ENCODE measurements at places on chromosomes 5 and 9.

- no peak for DNase-seq
Measured at GRCh38 chr9:89793551-89793950, 188.7 kb downstream of the GADD45G start.

DNA sequence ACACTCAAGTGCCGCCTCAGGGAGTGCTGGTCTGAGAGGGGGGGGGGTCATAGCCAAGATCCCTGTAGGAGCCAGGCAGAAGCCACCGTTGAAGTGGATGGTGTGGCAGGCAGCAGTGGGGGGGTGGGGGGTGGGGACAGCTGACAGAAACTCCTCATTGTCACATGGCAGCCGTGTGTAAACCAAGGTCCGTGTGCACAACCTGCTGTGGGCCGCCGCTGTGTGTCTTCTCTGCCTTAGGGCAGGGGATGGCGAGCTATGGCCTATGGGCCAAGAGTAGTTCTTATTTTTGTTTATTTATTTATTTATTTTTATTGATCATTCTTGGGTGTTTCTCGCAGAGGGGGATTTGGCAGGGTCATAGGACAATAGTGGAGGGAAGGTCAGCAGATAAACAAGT, 13.4 kb downstream of the SQSTM1 start:
- no peak for DNase-seq

DNA sequence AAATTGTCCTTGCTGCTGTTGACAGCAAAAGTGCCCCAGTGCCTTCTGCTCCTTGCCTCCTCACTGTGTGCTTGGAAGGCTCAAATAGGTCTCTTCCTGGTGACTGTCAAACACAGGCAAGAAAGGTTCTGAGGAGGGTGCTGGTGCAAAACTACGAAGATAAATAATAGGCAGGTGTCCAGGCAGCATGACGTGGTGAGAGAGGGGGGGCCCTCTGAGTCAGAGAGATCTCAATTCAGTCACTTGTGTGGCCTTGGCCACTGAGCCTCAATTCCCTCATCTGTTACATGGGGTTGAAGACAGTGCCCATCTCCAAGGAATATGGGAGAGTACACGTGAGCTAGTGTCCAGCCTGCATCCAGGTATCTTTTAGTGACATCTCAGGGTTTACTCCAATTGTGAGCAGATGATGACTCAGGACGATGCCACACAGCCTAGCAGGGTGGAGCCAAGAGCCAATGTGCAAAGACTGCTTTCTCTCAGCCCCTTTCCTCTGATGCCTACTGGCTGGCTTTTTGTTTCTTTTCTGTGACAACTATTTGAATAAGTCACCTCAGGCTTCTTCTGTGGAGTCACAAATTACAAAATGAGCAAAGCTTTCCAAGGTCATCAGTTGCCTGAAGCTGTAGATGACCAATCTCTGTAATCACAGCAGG, 29.7 kb upstream of the SMIM32 start:
- DNase-seq, result no peak

GRCh38 chr5:52989781-52990527, 802 bp downstream of the ITGA2 start:
- peak; percentile 44 for DNase-seq

- DNase-seq, result no peak
Measured at GRCh38 chr5:143229426-143229895, 174.0 kb downstream of the NR3C1 start.

DNA sequence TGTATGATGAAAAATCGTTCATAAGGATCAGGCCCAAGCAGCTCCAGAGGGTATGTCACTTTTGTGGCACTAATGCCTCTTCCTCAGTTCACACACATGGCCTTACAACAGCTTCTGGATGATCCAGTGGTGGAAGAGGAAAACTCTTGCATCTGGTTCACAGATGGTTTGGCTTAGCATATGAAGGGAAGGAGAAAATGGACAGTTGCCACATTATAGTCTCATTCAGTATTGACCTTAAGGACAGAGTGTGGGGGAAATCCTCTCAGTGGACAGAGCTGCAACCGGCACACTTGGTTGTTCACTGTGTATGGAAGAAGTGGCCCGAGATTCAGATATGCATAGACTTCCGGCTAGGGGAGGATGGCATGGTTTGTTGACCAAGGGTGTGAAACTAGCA, 22.8 kb downstream of the C9orf57 start:
- no peak for DNase-seq

DNA sequence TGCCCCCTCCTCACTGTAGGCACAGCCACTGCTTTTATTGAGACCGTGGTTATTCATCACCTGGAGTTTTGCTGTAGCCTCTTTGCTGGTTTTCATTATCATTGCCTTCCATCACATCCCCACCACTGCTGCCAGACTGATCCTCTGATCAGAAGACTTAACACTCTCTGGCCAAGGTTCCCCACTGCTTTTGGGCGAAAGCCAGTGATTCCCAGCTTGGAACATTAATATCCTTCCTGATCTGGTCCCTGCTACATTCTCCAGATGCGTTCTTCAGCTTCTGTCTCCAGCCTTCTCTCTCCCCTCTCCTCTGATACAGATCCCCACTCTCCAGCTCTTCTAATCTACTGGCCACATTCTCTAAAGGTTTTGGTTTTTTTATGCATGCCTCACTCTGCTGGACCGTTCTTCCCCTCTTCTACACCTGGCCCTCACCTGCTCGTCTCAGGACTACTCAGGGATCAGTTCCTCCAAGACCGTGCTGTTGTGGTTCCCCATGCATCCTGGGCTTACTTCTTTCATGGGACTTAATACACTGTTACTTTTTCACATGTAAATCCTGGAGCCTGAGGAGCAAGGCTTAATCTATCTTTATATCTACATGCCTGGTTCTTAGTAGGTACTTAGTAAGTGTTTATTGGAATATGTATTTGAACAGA, 115.0 kb downstream of the PRKACG start:
- DNase-seq, result no peak

- no peak for DNase-seq
Measured at GRCh38 chr5:158538506-158539074, 561.1 kb downstream of the EBF1 start.

GRCh38 chr9:22022396-22022795, 13.3 kb upstream of the CDKN2B start:
- no peak for DNase-seq

- DNase-seq, result no peak
Measured at GRCh38 chr9:105515811-105516413, 42.0 kb upstream of the FKTN start.

DNA sequence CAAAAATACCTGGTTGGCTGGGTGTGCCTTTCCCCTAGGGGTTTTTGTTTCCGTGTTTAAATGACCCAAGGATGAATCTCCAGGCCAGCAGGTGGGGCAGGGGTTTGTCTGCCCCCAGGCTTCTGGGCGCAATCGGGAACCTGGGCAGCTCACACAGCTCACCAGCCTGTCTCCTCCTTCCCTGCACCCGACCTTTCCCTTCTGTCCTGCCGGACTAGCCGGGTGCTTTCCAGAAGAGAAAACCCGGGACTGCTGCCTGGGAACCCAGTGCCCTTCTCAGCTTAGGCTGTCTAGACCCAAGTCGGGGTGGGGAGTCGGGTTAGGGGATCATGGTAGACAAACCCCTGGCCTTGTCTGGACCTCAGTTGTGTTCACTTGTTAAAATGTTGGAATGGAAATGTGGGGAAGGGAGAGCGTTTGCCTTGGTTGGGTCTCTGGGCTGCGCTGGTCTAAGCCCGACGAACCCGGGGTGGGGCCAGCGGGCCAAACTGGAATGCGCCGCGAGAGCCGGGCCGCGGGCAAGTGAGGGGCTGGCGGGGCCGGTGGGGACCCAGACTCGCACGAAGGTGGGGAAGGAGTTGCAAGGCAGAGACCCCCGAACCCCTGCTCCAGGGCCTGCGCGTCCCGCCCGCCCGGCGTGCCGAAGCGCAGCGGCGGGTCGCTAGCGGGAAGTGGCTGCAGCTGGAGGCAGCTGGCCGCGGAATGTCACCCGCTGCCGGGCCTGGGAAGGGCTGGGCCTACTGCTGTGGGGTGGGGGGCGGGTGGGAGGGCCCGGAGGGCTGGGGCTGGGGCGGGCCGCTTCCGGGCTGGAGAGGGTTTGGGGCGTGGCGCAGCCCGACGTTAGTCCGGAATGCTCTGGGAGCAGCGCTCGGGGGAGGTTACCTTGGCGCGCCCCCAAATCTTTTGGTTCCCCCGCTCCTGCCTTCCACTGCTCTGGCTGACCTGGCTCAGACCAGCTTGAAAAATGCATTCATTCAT, 84.6 kb downstream of the DAB2IP start:
- peak; percentile 70 for DNase-seq

GRCh38 chr9:81465468-81466011, 223.8 kb downstream of the TLE1 start:
- DNase-seq, result no peak

DNA sequence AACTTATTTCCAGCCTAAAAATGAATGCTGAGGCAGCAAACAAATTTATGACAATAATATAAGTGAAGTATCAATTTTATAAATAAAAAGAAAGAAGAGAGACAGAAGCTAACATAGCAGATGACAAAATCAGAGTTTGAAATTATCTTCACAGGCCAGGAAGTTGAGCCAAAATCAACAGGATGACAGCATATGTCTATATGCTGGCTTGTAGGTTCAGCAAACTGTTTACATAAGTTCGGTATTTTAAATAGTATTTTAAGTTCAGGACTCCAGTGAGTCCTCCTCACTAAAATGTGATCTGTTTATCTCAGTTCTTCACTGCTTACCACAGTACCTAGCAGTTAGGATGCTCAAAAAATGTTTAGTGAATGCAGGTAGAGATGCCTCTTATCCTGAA, 359.6 kb upstream of the SMC2 start:
- no peak for DNase-seq

- no peak for DNase-seq
Measured at GRCh38 chr9:81519816-81520495, 169.4 kb downstream of the TLE1 start.

Measured in LoVo (cell line).